ENCODE measurements at places on chromosomes 5 and 9.

- no peak for DNase-seq
Observed at GRCh38 chr9:101054657-101055056, 26.1 kb downstream of the PLPPR1 start.

GRCh38 chr9:108582726-108583125 is 273.1 kb downstream of the ACTL7B start:
- DNase-seq, result no peak

- no peak for DNase-seq
Observed at GRCh38 chr9:35683323-35683722, 6.4 kb downstream of the TPM2 start.

GRCh38 chr9:1198085-1198484 is 147.9 kb downstream of the DMRT2 start:
- DNase-seq, result no peak

- DNase-seq, result no peak
Observed at GRCh38 chr9:136844761-136845464, 2.6 kb downstream of the AJM1 start.

DNA sequence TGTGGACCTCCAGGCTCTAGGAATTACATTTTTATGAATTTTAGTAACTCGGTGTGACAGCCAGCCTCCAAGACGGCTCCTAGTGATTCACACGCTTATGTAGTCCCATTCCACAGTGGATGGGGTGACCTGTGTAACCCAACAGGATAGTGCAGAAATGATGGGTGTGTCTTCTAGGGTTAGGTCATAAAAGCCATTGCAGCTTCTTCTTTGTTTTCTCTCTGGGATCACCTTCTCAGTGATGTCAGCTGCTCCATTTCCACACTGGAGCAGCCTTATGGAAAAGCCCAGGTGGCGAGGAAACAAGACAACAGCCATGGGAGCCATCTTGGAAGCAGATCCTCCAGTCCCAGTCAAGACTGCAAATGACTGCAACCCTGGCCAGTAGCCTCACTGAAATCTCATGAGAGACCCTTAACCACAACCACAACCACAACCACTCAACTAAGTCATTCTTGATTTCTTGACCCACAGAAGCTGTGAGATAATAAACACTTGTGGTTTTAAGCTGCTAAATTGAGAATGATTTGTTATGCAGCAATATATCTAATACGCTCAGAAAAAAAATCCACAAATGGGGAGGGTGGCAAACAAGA is 5.1 kb upstream of the GNPDA1 start:
- DNase-seq, result no peak

Data from NCI-H187 treated with DMSO at 0.1 percent for 48 hours (cell line).